Thyroid gland (tissue), 4 donors: ENCODE measurements at places on chromosomes 3 and 15. TPM values are rescaled to one million over a fixed set of nuclear protein-coding genes. Genes with fewer than 3 reads are reported as not detected.
A peak's percentile ranks its signal among the peaks of the same experiment; 100 is the strongest.

Gene LTK
- total RNA-seq, result 0.79 TPM

Gene SLC2A2
- not detected for total RNA-seq

Gene C3orf70
- total RNA-seq, result 2.1 TPM

Gene ZKSCAN7
- 10.6 TPM for total RNA-seq

Gene UQCRC1
- 439 TPM for total RNA-seq

Gene RLBP1
- not detected for total RNA-seq

Gene SLC28A1
- not detected for total RNA-seq

DNA sequence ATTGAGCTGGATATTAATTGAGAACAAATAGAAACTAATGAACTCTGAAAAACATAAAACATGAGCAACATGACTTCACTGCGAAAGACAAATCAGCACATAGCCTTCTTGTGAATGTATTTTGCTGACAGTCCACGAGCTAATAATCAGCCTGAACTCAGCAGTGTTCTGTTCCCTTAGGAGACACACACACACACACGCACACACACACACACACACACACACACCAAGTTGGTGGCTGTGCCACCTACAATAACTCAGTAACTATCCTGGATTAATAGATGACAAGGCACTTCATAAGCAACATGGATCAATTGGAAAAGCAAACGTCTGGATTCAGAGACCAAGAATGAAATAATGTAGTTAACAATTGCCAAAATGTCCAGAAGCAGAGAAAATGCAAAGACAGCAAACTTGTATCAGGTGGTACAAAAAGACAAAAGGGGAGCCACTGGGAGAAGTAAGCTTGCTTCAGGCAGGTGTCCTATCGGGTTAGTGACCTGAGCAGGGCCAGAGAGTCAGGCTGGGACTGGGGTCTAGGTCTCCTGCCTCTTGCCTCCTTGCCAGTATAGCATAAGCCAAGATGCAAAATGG is 20.5 kb upstream of the UBE2Q2 start:
- H3K27me3 ChIP-seq, result no peaks in the 10 kb centered on the region
- no peak overlapping the region for H3K4me3 ChIP-seq
- H3K27ac ChIP-seq, result no peak overlapping the region
- H3K4me1 ChIP-seq, result no peaks in the 10 kb centered on the region
- no peak for DNase-seq

GRCh38 chr3:64267721-64268604 is 42.7 kb upstream of the PRICKLE2 start:
- H3K4me3 ChIP-seq, result peak overlapping the region; percentile 70
- DNase-seq, result peak; percentile 78
- no peaks in the 10 kb centered on the region for H3K36me3 ChIP-seq
- H3K27me3 ChIP-seq, result no peaks in the 10 kb centered on the region
- H3K4me1 ChIP-seq, result peaks cover 27% of the 10 kb centered on the region
- H3K27ac ChIP-seq, result peak overlapping the region; percentile 91

- DNase-seq, result no peak
- H3K36me3 ChIP-seq, result no peaks in the 10 kb centered on the region
- no peak overlapping the region for H3K27ac ChIP-seq
- H3K4me1 ChIP-seq, result no peaks in the 10 kb centered on the region
Measured at GRCh38 chr3:112857526-112857925, 10.9 kb upstream of the CD200R1L start.

DNA sequence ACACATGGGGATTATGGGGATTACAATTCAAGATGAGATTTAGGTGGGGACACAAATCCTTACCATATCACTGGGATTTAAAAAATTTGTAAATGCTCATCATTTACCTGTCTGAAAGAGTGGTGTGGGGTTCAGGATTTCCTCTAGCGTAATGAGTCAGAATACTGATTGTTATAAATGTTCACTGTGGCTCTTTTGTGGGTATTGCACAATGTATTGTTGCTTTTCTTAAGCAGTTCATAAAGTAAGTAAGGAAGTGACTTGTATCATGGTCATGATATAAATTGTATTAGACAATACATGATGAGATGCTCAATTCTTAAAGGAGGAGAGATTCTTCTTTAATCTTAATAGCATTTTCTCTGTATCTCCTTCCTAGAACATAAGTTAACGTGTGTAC is 262.1 kb downstream of the CNTN4 start:
- no peaks in the 10 kb centered on the region for H3K27me3 ChIP-seq

DNA sequence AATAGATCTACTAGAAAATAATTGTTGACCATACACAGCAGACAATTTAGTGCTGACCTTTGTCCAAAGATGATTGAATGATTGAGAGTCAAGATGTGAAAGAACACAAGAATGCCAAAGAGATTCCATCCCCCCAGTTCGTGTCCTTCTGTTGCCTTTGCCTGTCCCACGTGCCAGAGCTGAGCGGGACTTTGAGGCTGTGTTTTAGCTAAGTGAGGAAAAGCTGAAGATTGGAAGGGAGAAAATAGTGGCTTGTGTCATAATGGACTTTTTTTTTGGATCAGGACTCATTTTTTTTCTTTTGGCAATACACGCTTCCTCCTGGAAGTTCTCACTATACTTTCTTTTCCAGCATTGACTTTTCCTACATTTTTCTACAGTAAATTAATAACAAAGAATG is 206.6 kb upstream of the MDFIC2 start:
- no peak overlapping the region for H3K4me3 ChIP-seq
- peaks cover 10% of the 10 kb centered on the region for H3K4me1 ChIP-seq
- no peaks in the 10 kb centered on the region for H3K27me3 ChIP-seq

DNA sequence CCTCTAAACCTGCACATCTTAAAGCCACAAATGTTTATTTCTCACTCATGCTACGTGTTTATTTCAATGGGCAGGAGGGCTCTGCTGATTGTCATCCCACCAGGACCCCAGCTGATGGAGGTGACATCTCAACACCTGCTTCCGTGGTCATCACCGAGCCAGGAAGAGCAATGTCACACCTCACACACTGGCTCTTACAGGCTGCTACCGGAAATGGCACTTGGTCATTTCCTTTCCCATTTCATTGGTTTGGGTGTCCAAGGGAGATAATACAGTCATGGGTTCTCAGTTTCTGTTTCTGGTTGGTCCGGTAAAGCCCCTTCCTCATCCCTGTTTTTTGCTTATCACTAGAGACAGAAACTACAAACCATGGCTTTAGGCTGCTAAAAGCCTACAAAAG is 41.9 kb downstream of the ABHD2 start:
- H3K27me3 ChIP-seq, result no peaks in the 10 kb centered on the region
- peaks cover 14% of the 10 kb centered on the region for H3K4me1 ChIP-seq
- DNase-seq, result no peak
- H3K36me3 ChIP-seq, result no peaks in the 10 kb centered on the region
- H3K27ac ChIP-seq, result peak overlapping the region; percentile 11

DNA sequence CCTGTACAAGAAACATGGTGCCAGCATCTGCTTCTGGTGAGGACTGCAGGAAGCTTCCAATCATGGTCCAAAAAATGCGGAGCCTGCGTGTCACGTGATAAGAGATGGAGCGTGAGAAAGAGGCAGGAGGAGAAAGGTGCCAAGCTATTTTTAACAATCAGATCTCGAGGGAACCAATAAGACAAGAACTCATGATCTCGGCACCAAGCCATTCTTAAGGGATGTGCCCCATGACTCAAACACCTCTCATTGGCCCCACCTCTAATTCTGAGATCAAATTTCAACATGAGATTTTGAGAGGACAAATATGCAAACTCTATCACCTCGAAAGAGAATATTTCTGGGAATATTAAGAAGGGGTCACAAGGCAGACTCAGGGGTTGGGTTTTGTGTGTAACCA is 107.2 kb downstream of the PYDC2 start:
- DNase-seq, result no peak
- no peaks in the 10 kb centered on the region for H3K27me3 ChIP-seq
- no peak overlapping the region for H3K27ac ChIP-seq

DNA sequence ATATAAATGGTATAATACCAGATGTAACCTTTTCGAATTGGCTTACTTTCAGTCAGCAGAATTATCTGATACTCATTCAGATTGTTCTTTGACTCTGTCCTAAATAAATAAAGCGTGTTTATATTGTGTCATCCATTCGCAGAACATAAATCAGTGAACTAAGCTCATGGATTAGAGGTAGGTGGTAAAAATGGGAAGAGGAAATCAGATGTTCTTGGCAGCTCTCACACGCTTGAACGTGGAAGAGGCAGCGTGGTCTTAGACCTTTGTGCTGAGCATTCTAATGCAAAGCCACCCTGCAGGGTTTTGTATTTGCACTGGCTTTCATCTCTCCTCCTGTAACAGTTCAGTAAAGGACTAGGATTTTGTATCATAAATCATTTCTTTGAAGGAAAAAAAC is 441.4 kb downstream of the GABRG3 start:
- no peaks in the 10 kb centered on the region for H3K27me3 ChIP-seq
- no peak overlapping the region for H3K27ac ChIP-seq
- no peak for DNase-seq
- H3K4me3 ChIP-seq, result no peak overlapping the region

GRCh38 chr15:73599934-73600333 is 33.3 kb downstream of the NPTN start:
- no peaks in the 10 kb centered on the region for H3K36me3 ChIP-seq
- no peak overlapping the region for H3K27ac ChIP-seq
- H3K4me1 ChIP-seq, result peaks cover 70% of the 10 kb centered on the region
- DNase-seq, result no peak

- H3K27ac ChIP-seq, result no peak overlapping the region
- no peaks in the 10 kb centered on the region for H3K27me3 ChIP-seq
- H3K4me1 ChIP-seq, result peaks cover 9% of the 10 kb centered on the region
- no peak overlapping the region for H3K4me3 ChIP-seq
- no peaks in the 10 kb centered on the region for H3K36me3 ChIP-seq
Measured at GRCh38 chr3:161208931-161209330, 12.2 kb upstream of the NMD3 start.

- H3K27ac ChIP-seq, result no peak overlapping the region
- no peak overlapping the region for H3K4me3 ChIP-seq
- no peaks in the 10 kb centered on the region for H3K4me1 ChIP-seq
- H3K27me3 ChIP-seq, result no peaks in the 10 kb centered on the region
- no peaks in the 10 kb centered on the region for H3K36me3 ChIP-seq
- DNase-seq, result no peak
Measured at GRCh38 chr3:54259636-54260035, 137.3 kb downstream of the CACNA2D3 start.

- H3K4me3 ChIP-seq, result no peak overlapping the region
- DNase-seq, result no peak
- H3K36me3 ChIP-seq, result no peaks in the 10 kb centered on the region
- H3K4me1 ChIP-seq, result peaks cover 74% of the 10 kb centered on the region
- no peaks in the 10 kb centered on the region for H3K27me3 ChIP-seq
Measured at GRCh38 chr3:4753073-4753691, 226.1 kb upstream of the BHLHE40 start.

DNA sequence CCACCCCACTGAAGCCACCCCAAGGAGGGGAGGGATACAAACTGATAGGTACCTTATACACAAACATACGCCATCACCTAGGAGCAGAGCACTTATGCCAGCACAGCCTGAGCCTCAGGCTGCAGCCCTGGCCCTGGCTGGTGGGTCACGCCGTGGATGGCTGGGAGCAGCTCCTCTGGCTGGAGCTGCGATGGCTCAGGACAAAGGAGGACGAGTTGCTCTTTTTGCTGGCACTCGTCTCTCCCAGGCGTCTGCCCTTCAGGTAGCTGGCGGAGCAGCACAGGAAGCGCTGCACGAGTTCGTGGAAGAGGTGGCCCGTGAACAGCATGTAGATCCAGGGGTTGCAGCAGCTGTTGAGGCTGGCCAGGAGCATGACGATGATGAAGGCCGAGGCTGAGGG is 16.6 kb downstream of the OXTR start:
- no peaks in the 10 kb centered on the region for H3K27me3 ChIP-seq
- no peak overlapping the region for H3K4me3 ChIP-seq
- H3K27ac ChIP-seq, result no peak overlapping the region
- H3K4me1 ChIP-seq, result no peaks in the 10 kb centered on the region
- no peak for DNase-seq

GRCh38 chr15:57427367-57427821 is 51.1 kb downstream of the CGNL1 start:
- H3K27me3 ChIP-seq, result no peaks in the 10 kb centered on the region
- H3K4me3 ChIP-seq, result no peak overlapping the region
- no peak for DNase-seq

GRCh38 chr15:100588638-100589242 is 13.2 kb downstream of the LINS1 start:
- H3K27ac ChIP-seq, result no peak overlapping the region
- no peaks in the 10 kb centered on the region for H3K27me3 ChIP-seq
- H3K36me3 ChIP-seq, result no peaks in the 10 kb centered on the region

- H3K27ac ChIP-seq, result no peak overlapping the region
- no peaks in the 10 kb centered on the region for H3K4me1 ChIP-seq
- H3K36me3 ChIP-seq, result no peaks in the 10 kb centered on the region
Measured at GRCh38 chr3:135456108-135456790, 509.3 kb upstream of the PPP2R3A start.

DNA sequence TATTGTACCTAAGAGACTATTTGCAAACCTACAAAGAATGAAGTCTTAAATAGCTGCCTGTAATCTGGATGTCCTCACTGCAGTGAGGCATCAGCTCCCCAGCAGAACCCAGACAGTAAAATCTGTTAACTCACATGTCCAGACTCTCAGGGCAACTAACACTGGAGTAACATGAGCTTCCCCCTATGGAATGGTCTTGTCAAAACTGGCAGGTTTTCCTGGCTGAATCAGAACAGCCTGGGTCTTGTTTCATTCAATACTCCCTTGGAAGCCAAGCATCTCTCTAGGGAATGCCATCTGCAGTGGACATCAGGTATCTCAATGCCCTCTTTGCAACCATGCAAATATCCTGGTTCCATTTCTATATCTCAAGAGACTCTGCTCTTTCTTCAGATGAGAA is 24.4 kb downstream of the PTPN9 start:
- no peak for DNase-seq
- H3K36me3 ChIP-seq, result no peaks in the 10 kb centered on the region
- peaks cover 1% of the 10 kb centered on the region for H3K4me1 ChIP-seq
- H3K27me3 ChIP-seq, result no peaks in the 10 kb centered on the region

GRCh38 chr3:8822141-8822540 is 52.7 kb upstream of the OXTR start:
- H3K4me3 ChIP-seq, result no peak overlapping the region
- no peak overlapping the region for H3K27ac ChIP-seq
- no peaks in the 10 kb centered on the region for H3K27me3 ChIP-seq
- H3K4me1 ChIP-seq, result no peaks in the 10 kb centered on the region
- no peaks in the 10 kb centered on the region for H3K36me3 ChIP-seq

GRCh38 chr15:70954171-70954570 is 61.5 kb downstream of the LRRC49 start:
- no peaks in the 10 kb centered on the region for H3K36me3 ChIP-seq
- no peaks in the 10 kb centered on the region for H3K27me3 ChIP-seq
- peaks cover 9% of the 10 kb centered on the region for H3K4me1 ChIP-seq
- no peak for DNase-seq
- H3K27ac ChIP-seq, result no peak overlapping the region
- H3K4me3 ChIP-seq, result no peak overlapping the region
